Thymus (tissue), 14 donors: ENCODE measurements at places on chromosomes 2 and 18. TPM values are rescaled to one million over a fixed set of nuclear protein-coding genes. Genes with fewer than 3 reads are reported as not detected.
A peak's percentile ranks its signal among the peaks of the same experiment; 100 is the strongest.

DNA sequence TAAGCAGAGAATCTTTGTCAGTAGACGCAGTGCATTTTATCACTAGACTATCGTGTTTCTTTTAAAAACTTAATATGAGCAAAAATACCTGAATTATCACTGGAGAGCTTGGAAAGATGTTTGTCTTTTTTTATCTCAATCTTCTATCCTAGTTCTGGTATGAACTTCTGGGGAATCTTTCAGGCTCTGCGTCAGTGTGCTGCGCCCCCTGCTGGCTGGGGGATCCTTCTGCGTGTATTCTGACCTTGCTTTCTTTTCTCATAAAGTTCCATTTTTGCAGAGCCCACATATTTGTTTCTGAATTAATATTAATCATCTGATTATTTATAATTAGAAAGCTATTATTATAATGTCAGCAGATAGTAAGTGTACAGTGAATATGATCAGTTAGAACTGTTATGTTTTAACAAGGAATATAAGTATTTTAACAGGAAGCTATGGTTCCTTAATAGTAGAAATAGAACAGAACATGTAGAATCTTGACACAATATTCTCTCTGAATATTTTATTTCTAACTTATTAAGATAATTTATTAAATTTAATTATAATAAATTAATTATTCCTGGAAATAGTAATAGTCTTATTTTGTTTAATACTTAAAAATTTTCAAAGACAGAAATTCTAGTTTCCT is 945.0 kb upstream of the CRIM1 start:
- H3K27ac ChIP-seq, result no peak overlapping the region
- H3K36me3 ChIP-seq, result no peaks in the 10 kb centered on the region
- no peaks in the 10 kb centered on the region for H3K27me3 ChIP-seq
- no peak overlapping the region for H3K4me3 ChIP-seq
- no peak for DNase-seq

The TBR1 gene
- total RNA-seq, result 0.05 TPM

DNA sequence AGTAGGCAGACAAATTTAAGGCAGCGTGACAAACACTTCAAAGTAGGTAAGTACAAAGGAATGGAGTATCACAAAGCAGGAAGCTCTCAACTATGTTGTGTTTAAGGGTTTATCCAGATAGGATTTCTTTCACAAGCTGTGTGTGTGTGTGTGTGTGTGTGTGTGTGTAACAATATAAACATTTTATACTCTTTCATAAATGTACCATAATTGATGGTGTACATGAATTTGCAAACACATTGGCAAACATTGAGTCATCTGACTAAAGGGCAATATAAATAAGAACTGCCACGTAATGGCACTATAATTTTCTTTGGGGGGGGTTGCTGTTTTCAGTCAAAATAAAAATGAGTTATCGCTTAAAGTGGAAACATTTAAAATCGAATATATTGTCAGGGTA is 1004.4 kb upstream of the DDX18 start:
- DNase-seq, result no peak
- no peaks in the 10 kb centered on the region for H3K36me3 ChIP-seq
- no peak overlapping the region for H3K27ac ChIP-seq
- H3K4me3 ChIP-seq, result no peak overlapping the region

DNA sequence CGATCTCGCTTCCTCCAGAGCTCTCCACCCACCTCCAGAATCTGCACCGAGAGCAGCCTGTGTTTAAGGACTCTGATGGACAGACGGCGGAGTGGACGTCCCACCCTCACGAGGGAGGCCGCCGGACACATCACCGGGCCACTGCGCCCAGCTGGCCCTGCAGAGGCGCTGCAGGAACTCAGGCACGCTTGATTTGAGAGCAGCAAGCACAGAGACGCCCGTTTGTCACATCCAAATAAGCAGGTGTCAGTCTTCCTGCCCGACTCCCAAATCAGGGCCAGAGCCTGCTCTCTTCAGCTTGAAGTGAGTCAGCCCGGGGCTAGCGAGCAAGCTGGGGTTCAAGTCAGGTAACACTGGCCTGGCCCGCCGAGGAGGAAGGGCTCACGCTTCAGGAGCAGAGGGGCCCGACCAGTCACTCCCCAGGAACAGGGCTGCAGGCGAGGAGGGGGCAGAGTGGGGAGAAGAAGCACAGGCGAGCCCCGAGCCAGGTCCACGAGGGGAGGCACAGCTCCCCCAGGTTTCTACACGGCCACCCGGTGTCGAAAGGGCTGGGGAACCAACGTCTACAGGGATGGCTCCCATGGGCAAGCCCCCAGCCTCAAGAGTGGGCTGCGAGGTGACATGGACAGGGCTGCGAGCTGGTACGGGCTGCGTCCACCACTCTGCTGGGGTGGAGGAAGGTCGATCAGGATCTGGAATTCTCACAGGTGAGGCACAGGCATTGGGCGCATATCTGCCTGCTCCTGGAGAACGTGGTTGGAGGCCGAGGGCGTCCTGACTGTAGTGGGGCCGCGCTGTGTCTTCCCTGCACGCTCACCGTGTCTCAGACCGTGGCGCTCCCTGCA is 52.5 kb upstream of the CTDP1 start:
- no peak overlapping the region for H3K27ac ChIP-seq
- H3K4me1 ChIP-seq, result peaks cover 19% of the 10 kb centered on the region
- H3K27me3 ChIP-seq, result no peaks in the 10 kb centered on the region
- H3K4me3 ChIP-seq, result no peak overlapping the region

DNA sequence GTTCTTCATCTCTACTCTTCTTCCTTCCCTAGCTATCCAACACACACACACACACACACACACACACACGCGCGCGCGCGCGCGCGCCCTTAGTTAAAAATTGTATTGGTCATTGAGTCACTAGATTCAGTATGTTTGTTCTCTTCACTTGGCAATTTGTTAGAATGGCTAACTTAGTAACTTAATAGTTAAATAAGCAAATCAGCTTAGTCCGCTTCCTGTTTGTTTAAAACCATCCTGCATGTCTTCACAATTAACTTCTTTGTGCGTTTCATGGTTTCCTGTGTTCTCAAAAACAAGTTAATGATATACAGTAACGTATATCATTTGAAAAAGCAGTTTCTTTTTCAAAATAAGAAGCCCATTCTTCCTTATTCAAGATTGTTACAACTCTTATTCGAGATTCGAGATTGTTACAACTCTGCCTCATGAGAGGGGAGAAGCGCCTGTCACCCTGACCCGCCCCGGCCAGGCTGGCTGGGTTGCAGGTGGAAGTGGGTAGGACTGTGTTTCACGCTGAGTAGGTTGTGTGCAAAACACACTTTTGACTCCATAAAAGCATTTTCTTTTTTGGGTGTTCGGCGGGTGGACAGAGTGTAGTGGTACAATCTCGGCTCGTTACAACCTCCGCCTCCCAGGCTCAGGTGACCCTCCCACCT is 9.5 kb upstream of the CNNM3 start:
- no peaks in the 10 kb centered on the region for H3K36me3 ChIP-seq
- peak overlapping the region; percentile 66 for H3K27ac ChIP-seq
- peaks cover 32% of the 10 kb centered on the region for H3K4me1 ChIP-seq
- no peak overlapping the region for H3K4me3 ChIP-seq
- no peaks in the 10 kb centered on the region for H3K27me3 ChIP-seq
- DNase-seq, result no peak
